ENCODE measurements at places on chromosomes 3 and 15.

DNA sequence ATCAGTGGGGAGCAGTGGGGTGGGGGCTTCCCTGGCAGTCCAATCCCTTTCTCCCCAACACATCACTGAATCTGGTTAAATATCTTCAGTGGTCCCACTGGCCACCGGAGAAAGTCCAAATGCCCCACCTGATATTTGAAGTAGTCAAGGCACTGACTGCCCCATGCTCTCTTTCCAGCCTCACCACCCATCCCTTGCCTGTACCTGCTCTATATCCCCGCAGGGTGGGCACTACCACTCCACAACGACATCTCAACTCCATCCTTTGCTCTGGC is 101.7 kb downstream of the DAPK2 start:
- DNase-seq, result no peak

GRCh38 chr3:51514210-51514609 is 14.4 kb upstream of the DCAF1 start:
- no peak for DNase-seq

GRCh38 chr3:33439546-33440327 is 468 bp downstream of the UBP1 start:
- DNase-seq, result peak; percentile 90

GRCh38 chr15:38688761-38689160 is 124.1 kb upstream of the RASGRP1 start:
- DNase-seq, result no peak

GRCh38 chr3:9342696-9343095 is 20.2 kb upstream of the THUMPD3 start:
- no peak for DNase-seq

- no peak for DNase-seq
Observed at GRCh38 chr3:113263778-113264177, 52.4 kb downstream of the BOC start.

- DNase-seq, result no peak
Observed at GRCh38 chr3:111333642-111334041, 208.4 kb upstream of the CD96 start.

GRCh38 chr3:184593220-184593927 is 31.8 kb downstream of the EPHB3 start:
- no peak for DNase-seq

GRCh38 chr3:70856414-70857162 is 544.1 kb upstream of the MDFIC2 start:
- no peak for DNase-seq

DNA sequence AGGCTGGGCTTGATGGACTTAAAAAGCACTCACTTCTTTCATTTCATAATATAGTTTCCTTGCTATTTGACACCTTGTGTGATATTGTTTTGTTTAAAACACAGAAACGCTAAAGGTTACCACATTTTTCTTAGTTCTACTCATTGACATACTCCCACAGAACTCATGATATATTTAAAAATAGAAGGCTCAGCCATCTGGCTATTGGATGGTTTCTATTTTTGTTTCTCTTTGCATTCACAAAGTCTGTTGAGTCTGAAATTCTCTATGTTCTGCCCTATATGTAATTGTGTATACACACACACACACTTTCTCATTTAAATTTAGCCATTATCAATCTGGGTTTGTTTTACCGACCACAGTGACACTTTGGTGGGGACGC is 128.2 kb downstream of the SOX2 start:
- no peak for DNase-seq

DNA sequence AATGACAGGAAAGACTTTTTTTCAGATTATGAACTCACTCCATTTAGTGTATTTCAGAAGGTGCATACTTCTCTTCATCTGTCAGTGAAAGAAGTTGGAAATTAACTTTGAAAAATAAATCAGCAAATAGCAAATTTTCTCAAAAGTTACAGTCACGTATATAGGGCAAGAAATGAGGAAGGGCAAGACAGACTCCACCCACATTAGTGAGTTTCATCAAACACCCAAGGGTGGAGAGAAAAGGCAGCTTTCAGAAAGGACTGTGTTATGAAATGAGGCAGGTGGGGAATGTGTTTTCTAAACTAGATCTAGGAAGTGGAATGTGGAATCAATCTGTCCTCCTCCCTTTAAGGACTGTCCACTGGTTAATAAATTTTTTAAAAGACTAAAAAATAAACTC is 2.9 kb downstream of the SLC22A13 start:
- DNase-seq, result no peak

GRCh38 chr15:96177279-96177678 is 153.2 kb upstream of the NR2F2 start:
- no peak for DNase-seq

GRCh38 chr15:98896802-98897732 is 110.5 kb downstream of the PGPEP1L start:
- DNase-seq, result peak; percentile 86

DNA sequence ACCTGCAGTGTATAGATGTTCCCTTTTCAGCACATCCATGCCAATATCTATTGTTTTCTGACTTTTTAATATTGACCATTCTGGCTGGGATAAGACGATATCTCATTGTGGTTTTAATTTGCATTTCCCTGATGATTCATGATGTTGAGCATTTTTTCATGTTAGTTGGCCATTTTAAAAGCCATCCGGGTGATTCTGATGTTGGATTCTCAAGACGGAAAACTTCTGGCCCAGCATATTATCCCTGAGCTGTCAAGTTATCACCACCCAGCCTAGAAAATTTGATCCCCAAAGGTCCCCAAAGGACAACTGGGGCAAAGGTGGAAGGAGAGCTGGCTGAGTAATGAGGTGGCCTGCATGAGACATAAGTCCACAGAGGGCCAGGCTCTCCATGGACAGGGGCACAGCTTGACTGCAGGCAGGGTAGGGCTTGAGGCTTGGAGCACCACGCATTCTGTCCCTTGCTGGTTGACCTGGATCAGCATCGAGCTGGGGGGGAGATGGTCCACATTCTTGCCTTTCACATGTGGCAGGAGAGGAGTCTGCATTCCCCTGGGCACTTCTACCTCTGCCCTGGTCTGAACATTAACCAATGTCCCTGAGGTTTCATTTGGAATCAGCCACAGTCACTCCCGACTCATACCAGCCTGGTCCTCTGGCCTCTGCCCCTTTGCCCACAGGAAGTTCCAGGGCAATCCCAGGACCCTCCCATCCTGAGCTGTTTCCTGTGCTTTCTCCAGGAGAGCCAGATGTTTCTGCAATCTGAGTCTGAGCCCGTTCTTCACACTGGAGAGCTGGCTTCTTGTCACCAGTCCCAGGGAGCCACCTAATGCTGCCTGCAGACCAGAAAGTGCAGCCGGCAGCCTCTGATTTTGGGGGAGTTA is 69.2 kb downstream of the ISG20 start:
- DNase-seq, result no peak

DNA sequence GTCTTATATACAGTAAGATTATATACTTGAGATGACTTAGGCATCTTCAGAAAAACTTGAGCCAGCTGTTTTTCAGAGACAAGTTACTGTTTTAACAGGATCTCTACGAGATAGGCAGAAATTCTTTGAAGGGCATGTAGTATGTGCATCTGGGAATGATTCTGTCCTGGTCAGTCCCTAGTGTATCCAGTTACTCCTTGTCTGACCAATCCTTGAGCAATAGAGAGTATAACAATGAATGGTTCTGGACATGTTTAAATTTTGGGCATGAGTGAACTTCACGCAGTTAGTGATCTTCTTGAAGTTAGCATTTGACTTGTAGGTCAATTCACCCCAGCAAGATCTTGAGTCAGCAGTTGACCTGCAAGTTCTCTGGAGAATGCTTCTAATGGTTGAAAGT is 24.7 kb upstream of the HHLA2 start:
- no peak for DNase-seq

- DNase-seq, result no peak
Observed at GRCh38 chr15:67185051-67185450, 69.4 kb downstream of the AAGAB start.

- no peak for DNase-seq
Observed at GRCh38 chr3:167481164-167481563, 7.3 kb upstream of the SERPINI2 start.

DNA sequence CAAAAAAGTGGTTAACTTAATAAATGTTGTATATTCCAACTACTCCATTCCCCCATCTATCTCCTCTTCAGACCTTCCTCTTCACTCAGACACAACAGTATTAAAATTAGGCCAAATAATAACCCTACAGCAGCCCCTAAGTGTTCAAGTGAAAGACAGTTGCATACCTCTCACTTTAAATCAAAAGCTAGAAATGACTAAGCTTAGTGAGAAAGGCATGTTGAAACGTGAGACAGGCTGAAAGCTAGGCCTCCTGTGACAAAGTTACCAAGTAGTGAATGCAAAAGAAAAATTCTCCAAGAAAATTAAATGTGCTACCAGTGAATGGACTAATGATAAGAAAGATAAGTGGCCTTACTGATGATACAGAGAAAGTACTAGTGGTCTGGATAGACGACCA is 71.7 kb downstream of the ANKRD28 start:
- no peak for DNase-seq

DNA sequence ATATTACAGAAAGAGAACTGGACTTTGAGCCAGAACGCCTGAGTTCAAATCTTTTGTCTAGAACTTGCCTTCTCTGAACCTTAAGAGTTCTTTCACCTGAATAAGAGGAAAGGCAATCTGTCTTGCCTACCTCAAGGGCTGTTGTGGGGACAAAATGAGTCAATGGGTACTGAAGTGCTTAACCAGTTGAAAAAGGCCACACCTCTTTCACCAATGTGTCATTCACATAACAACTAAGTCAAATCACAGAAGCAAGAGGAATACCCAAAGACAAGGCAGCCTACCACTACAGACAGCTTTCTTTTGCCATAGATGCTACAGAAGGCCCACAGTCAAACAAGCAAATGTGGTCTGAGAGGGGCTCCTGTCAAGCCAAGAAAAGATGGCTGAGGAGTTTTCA is 39.7 kb downstream of the NBEAL2 start:
- DNase-seq, result no peak

- no peak for DNase-seq
Observed at GRCh38 chr3:64561325-64561843, 126.4 kb downstream of the ADAMTS9 start.

GRCh38 chr15:45790325-45790943 is 155.6 kb downstream of the SQOR start:
- DNase-seq, result peak; percentile 46

DNA sequence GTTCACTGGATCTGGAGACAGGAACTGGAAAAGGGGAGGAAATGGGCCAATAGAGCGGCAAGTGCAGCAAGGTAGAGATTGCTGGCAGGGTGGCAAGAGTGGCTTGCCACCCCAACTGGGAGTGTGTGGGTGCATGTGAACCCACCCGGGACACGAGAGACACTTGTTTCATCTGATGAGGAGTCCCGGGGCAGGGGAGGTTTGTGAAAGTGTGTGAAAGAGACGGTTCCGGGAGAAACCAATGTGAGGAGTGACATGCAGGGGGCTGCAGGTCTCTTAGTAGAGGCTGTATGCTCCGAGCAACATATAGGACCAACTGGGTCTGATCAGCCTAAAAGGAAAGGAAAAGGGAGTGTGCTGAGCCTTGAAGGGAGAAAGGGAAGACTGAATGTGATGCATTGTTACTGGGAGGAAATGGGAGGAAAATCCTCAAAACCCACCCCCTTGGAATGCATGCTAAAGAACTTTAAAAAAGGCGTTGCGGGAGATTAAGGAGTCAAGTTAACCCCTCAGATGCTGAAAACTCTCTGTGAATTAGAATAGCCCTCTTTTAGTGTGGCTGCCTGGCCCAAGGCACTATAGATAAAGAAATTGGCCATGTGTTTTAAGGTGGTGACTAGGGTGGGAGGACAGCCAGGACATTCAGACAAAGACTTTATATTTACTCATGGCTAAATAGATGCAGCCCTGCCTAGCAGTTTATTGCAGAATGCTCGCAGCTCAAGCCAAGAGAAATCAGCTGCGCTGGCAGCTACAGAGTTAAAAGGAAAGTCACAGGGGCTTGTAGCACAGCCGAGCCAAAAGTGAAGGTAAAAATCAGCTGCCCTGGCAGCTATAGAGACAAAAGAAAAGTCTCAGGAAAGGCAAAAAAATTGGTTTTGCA is 9.1 kb upstream of the SLC9C1 start:
- DNase-seq, result peak; percentile 16

DNA sequence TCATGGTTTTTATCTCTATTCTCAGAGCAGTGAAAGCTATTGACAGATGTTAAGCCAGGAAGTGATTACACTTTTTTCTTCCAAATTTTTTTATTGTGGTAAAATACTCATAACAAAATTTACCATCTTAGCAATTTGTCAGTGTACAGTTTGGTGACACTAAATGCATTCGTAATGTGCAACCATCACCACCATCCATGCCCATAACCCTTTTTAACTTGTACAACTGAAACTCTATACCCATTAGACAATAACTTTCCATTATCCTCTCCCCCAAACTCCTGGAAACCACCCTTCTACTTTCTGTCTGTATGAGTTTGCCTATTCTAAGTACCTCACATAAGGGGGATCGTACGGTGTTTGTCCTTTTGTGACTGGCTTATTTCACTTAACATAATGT is 15.1 kb upstream of the POMGNT2 start:
- no peak for DNase-seq

GRCh38 chr3:125163739-125164601 is 48.6 kb downstream of the SLC12A8 start:
- DNase-seq, result peak; percentile 39

- DNase-seq, result no peak
Observed at GRCh38 chr3:17985658-17986347, 243.4 kb upstream of the TBC1D5 start.

GRCh38 chr3:23590424-23591273 is 215.1 kb upstream of the UBE2E1 start:
- DNase-seq, result no peak

GRCh38 chr15:100987143-100987542 is 68.0 kb downstream of the LRRK1 start:
- DNase-seq, result no peak

- DNase-seq, result no peak
Observed at GRCh38 chr3:70431911-70432310, 119.5 kb upstream of the MDFIC2 start.

GRCh38 chr15:45454814-45455213 is 67.7 kb downstream of the SLC30A4 start:
- peak; percentile 51 for DNase-seq

All from hepatocyte (in vitro differentiated cells).